ENCODE measurements at places on chromosomes 1 and 21.

DNA sequence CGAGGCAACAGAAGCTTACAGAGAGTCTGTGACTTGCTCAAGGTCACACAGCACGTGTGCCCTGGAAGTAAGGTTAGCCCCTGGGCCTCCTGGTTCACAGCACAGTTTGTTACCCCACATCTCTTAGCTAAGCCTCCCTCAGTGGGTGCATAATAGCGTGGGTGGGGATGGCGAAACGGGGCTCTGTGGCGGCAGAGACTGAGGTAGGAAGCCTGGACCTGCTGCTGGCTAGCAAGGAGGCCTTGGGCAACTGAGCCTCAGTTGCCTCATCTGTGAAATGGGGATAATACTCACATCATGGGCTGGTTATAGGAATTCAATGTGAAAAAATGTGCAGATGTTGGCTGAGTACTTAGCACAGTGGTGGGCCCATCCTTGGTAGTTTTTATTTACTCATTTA, 596 bp downstream of the PADI4 start:
- DNase-seq = no peak

- DNase-seq = no peak
Observed at GRCh38 chr1:171160211-171160610, 24.9 kb upstream of the FMO2 start.

DNA sequence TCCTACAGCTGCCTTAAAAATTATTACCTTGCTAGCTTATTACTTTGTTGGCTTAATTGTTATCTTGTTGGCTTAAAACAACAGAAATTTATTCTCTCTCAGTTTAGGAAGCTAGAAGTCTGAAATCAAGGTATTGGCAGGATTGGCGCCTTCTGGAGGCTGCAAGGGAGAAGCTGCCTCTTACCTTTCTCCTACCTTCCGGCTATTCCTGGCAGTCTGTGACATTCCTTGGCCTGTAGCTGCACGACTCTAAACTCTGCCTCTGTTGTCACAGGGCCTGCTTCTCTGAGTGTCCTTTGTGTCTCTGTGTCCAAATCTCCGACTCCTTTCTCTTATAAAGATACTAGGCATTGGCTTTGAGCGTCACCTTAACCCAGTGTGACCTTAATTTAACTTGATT, 579.9 kb upstream of the B3GALT2 start:
- DNase-seq = no peak

DNA sequence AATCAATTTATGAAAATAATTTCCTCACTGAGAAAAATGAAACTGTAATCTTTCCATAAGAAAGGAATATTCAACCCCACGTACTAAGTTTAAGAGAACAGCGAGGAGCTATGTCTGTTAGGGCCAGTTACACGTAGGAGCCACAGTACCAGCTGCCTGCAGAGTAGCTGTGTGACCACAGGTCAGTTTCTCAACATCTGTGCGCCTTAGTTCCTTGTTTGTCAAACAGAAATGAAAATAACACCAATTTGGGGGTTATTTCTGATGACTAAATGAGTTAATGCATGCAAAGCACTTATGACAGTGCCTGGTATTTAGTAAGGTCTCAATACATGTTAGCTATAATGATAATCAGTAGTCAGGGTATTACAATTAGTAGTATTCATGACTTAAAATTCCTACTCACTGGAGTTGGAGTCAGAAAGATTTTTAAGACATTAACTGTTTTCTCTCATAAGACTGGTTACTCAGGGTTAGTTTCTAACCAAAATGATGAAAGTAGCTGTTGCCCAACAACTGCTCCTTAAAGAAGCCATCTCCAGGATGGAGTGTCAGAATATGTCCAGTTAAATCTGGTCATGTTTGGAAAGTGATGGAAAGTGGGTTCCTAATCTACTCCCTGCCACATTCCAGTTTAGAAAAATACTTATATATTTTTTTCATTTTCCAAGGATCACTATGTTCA, 85.8 kb upstream of the ZNF648 start:
- no peak for DNase-seq

GRCh38 chr1:167672831-167673230, 42.8 kb downstream of the RCSD1 start:
- no peak for DNase-seq

DNA sequence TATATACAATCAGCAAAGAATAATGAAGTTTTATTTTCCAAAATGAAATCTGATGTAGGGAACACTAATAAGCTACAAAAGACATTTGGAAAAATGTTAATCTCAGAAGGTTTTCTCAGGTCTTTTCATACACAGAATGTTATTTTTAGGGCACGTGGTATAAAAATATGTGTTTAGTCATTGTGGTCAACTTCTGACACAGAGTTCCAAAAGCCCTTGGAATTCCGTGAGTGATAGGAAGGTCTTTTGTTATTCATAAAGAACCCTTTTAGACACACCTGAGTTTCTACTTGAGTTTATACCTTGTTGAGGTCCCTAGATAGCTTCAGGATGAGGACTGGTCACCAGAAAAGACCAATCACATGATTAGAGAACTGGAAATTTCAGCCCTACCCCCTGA, 277.6 kb upstream of the NCAM2 start:
- DNase-seq = no peak

- no peak for DNase-seq
Observed at GRCh38 chr1:105874621-105875020, 1181.9 kb upstream of the PRMT6 start.

DNA sequence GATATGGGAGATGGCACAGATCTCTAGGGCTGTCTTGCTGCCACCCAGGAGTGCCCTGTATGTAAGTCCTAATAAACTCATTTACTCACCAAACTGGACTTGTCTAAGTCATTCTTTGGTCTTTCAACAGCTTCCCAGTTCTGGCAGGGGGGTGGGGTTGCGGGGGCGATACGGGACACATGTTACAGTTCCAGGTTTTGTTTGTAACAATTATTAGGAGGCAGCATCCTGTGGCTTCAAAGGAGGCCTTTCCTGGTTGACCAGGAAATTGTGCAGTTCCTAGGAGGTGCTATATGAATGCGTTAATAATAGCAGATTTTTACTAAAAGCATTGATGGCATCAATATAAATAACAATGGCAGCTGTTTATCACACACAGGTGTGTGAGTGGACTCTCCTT, 42.7 kb upstream of the TRIM45 start:
- DNase-seq = no peak

DNA sequence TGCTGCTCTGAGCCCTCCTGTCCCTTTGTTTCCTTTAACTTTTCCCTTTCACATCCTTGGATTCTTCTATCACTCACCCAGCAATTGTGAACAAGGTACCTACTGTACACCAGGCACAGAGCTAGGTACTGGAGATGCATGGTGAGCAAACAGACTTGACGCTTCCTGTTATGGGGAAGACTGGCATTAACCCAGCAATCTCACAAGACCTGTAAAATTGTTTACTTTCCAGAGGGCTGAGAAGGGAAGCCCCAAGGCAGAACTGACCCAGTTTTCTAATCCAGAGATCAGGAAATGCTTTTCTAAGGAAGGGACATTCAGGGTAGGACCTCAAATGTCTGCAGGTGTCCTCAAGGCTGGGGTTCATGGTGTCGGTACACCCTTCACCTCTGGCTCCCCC, 171.6 kb upstream of the KAZN start:
- no peak for DNase-seq

- no peak for DNase-seq
Observed at GRCh38 chr1:189662190-189662589, 815.5 kb downstream of the BRINP3 start.

GRCh38 chr1:8394456-8395321, 76.8 kb downstream of the SLC45A1 start:
- DNase-seq = no peak

DNA sequence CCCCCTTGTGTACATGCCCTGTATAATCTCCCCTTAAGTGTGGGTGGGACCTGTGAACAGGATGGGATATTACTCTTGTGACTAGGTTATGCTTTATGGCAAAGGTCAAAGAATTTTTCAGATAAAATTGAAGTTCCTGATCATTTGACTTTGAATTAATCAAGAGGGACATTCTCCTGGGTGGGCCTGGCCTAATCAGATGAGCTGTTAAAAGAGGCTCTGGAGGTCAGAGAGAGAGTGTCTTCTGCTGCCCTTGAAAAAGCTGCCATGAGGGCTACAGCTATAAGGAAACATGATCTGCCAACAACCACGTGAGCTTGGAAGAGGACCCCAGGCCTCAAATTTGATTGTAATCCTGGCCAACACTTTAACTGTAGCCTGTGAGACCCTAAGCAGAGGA, 125.6 kb upstream of the CSF3R start:
- DNase-seq = no peak

- peak; percentile 56 for DNase-seq
Observed at GRCh38 chr1:20361805-20362381, 71.2 kb downstream of the VWA5B1 start.

DNA sequence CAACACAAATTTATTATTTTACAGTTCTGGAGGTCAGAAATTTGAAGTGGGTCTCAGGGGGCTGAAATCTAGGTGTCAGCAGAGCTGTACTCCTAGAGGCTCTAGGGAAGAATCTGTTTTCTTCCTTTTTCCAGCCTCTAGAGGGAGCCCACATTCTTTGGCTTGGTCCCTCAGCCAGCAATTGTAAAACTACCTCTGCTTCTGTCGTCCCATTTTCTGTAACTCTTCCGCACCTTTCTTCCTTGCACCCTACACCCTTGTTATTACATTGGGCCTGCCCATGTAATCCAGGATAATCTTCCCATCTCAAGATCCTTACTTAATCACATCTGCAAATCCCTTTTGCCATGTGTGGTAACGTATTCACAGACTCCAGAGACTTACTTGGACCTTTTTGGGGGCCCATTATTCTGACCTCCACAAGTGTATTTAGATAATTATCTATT, 24.8 kb upstream of the THEM4 start:
- DNase-seq = peak; percentile 16

DNA sequence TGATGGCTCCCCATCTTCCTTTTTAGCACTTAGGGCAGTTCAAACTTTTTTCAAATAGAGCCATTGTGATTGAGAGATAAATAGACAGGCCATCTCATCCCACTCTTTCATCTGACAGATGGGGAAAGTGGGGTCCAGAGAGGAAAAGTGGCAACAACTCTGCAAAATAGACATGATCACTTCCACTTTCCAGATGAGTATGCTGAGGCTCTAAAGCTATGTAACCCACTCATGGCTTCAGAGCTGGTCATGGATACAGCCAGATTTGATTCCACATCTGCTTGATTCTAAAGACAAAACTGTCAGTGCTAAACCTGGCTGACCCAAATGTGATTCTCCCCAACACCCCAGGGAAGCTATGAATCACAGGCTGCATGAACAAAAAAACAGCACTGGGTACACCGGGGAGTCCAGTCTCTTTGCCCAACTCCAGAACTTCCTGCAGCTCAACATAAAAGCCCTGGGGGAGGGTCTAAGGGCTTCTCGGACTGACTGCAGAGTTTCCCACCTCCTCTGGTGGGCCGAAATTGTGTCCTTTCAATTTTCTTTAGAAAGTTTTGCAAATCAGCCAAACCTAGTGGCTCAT, 59.3 kb downstream of the PLPP3 start:
- DNase-seq = no peak

DNA sequence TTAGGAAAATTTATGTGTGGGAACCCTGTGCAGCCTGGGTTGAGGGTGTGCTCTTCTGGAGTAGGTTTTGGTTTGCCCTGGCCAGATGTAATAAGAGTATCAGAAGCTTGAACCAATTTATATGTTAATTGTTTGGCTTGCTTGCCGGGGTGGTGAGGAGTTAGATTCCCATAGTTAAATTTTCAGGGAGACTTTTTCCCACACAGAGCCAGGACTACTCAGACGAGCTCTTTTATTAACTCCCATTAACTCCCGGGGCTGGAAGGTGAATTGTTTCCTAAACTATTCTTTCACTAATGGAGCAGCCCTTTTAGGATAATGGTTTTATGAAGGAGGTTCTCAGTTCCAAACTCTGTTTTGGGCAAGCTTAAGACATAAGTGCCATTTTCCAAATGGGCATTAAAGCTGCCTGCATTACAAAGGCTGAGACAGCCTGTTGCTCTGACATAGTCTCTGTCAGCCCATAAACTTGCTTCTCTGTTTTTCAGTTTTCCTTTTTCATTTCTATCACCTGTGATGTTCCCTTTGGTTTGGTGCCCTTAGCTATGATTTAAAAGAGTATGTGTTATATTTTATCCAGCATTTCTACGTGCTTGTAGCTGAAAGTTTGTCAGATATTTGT, 18.0 kb upstream of the RAB3GAP2 start:
- no peak for DNase-seq

GRCh38 chr1:8461351-8462110, 143.6 kb downstream of the SLC45A1 start:
- peak; percentile 17 for DNase-seq

- no peak for DNase-seq
Observed at GRCh38 chr1:184152434-184152898, 100.9 kb downstream of the TSEN15 start.

DNA sequence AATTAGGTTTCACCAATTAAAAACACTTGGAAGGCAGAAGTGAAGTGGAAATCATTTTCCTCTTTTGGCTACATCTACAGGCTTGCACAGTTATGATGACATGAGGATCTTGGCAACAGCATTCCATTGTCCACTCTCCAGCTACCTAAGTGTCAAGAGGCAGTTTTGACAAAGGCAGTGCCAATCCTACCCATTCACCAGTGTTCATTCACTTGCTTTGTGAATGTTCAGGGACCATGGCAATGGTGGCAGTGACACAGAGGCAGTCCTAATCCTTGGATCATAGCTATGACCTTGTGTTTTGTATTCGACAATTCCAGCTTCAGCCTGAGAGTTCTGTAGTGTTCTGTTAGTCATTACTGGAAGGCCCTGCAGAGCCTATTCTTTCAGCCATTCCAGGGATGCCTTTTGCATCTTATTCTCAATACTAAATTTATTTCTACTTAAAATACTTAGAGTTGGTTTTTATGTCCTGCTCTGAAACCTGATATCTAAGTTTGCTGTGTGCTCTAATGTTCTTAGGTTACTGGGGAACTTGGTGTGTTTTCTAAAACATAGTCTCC, 36.7 kb downstream of the CRB1 start:
- no peak for DNase-seq

DNA sequence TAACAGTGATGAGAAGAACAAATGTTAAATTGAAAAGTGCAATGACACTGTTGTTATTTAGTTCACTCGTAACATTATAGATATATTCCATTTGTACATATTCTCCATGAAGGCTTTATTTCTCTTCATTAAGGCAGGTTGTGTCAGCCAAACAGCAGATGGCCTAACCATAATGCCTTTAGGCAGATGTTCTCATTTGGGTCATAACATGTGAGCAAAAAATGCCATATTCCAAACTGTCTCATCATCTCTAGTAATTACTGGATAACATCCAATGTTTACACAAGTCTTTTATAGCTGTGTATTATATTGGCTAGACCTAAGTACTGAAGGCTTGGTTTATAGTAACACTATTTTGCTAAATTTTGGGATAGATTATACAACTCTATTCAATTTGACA, 87.2 kb upstream of the CHODL start:
- DNase-seq = peak; percentile 61

DNA sequence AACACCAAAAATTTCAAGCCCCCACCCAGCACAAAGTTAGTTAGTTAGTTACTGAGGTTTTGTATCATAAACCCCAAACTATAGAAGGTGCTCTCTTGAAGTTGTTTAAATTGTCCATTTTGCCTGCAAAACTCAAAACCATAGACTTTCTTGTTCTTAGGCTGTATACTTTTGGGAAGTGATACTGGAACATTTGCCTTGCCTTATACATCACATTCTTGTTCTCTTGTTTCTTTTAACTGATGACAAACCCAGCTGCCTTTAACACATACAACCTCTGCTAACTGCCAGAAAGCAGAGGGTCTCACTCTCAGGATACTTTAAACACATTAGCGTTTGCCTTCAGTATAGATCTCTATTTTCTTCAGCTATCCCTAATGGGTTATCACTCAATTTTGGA, 570.5 kb downstream of the MRPL39 start:
- DNase-seq = no peak

Data from COR-L47 (cell line).